ENCODE measurements at places on chromosomes 13 and 19.

DNA sequence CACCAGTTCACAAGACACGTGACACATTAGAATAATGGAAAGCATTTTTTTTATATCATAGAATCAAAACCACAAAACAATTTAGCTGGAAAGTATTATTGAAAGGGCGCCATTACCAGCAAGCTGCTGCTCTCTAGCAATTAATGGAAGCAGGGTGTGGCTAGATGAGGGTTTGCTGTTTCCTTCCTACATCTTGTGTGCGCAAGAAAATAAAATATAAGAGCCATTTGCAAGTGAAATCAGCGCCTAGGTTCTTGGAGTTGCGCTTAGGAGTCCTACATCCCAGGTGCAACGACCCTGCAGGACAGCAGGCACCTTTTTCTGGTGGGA is 140.9 kb downstream of the ZNF536 start:
- peak; percentile 47 for DNase-seq

- DNase-seq = no peak
These were observed 82.7 kb downstream of the ATP11A start for GRCh38 chr13:112772539-112772909.

- DNase-seq = no peak
These were observed 211.7 kb downstream of the LIG4 start for GRCh38 chr13:108003626-108004025.

GRCh38 chr13:44396701-44397580 is 23.3 kb downstream of the SERP2 start:
- DNase-seq = no peak

GRCh38 chr19:57068311-57068710 is 51.5 kb upstream of the USP29 start:
- no peak for DNase-seq

GRCh38 chr13:112106478-112107141 is 39.7 kb downstream of the SOX1 start:
- no peak for DNase-seq

GRCh38 chr13:64758521-64759244 is 2471.5 kb downstream of the PCDH9 start:
- DNase-seq = no peak

DNA sequence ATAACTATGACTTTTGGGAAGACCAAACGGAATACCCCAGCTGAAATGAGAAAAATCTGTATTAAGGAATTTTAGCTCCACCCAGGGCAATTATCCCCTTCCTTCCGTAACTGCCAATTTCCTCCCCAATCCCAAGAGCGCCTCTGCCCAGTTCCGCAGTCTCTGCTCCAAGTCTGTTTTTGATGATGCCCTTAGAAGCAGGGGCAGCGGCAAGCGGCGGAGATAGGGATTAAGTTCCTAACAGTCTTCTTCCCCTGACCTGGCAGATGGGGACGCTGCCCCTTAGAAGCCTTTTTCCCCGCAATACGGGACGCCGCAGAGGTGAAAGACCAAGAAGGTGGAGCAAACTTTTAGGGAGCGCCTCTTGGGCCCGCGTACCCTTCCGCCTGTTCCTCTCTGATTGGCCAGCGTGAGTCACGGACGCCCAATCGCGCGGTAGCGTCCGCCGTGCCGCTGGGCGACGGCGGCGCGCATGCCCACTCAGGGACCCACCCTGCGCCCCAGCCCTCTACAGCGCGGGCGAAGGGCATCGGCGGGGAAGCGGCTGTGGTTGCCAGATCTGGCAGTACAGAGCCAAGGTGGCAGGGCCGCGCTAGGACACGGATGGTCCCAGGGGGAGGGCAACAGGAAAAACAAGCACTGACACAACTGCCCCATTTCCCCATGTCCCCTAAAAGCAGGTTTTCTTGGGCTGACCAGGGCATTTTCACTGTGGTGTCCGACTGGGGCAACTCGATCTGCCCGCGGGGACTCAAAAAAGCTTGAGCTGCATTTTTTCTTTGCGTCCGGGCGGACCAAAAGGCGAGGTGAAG is 843 bp upstream of the TDRD3 start:
- DNase-seq = peak; percentile 70

GRCh38 chr13:79531542-79532254 is 50.7 kb downstream of the NDFIP2 start:
- no peak for DNase-seq

DNA sequence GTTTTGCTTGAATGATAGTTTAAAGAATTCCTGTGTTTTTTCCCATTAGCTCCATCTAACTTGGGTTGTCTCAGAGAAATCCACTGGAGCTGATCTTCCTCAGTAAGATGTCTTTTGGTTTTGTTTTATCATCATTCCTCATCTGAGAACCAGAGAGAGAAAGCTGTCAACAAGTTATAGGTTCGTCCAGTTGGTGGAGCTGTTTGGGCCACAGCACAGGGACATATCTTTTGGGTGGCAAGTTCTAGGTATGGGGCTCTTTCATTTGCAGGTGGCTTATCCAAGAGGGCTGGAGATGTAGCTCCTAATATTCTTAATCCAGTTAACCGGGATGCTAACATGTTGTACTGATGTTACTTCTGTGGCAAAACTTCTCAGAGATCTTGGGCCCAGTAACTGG is 174.2 kb downstream of the KCNRG start:
- DNase-seq = no peak

- no peak for DNase-seq
These were observed 23.3 kb upstream of the C13orf46 start for GRCh38 chr13:113996912-113997745.

- DNase-seq = no peak
These were observed 2.0 kb downstream of the PTH2 start for GRCh38 chr19:49421039-49421877.

DNA sequence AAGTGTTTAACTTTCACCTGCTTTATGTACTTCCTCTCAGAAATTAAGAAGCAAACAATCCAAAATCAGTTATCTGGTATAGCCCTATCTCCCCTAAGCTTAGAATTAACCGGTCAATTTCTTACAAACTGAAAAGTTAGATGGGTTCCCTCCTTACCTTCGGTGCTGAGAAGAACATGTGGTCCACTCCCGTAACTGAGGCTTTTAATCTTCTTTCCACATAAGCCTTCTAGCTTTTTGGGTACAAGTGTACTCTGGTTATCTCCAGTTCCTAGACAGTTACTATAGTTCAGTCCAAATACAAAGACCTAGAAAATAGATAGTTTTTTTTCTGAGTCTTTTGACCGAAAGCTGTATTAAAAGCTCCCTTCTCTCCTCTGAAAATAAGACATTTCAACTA is 18.9 kb downstream of the RCBTB1 start:
- no peak for DNase-seq

GRCh38 chr19:23558541-23558940 is 128.5 kb downstream of the ZNF675 start:
- no peak for DNase-seq

DNA sequence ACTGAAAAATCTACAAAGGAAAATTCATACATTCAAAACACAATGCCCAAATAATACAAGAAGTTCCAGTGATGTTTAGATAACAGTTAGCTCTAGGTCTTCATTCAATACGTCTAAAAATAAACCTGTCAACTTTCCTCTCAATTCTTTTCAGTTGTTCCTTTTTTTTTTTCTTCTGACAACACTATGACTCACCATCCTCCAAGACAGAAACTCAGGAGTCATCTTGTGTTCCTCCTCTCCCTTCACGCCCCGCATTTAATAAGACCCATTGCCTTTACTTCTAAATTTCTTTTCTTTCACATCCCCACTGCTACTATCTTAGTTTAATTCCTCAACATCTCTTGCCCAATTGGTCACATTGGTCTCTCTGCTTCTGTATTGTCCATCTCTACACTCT is 759.9 kb downstream of the GPC5 start:
- DNase-seq = no peak

- DNase-seq = no peak
These were observed 21.3 kb upstream of the SLC7A9 start for GRCh38 chr19:32890841-32891240.

GRCh38 chr19:17394891-17395415 is 957 bp upstream of the CCDC194 start:
- no peak for DNase-seq

- DNase-seq = no peak
These were observed 2.1 kb upstream of the CIRBP start for GRCh38 chr19:1266916-1267476.

DNA sequence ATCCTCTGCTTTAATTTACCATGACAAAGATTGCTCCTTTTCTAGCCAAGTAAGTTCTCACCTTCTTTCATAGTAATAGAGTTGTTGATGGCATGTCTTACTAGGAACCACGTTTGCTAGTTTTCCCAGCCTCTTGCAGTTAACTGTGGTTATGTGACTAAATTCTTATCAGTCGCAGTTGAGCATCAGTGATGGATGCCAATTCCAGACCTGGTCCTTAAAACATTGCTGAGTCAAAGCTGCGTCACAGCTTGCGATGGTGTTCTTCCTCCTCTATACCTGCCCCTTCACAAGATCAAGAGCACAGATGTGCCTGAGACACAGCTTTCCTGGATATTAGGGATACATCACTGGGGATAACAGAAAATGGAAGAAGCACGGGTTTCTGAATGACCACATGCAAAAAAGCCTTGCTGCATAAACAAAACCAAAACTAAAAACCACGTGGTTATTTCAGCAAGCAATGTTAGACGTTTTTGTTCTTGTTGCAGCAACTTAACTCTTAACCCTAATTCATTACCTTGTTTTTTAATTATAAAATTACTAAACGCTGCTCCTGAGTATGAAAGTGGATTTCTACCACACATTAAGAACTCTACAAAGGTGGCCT is 97.6 kb upstream of the DACH1 start:
- no peak for DNase-seq

DNA sequence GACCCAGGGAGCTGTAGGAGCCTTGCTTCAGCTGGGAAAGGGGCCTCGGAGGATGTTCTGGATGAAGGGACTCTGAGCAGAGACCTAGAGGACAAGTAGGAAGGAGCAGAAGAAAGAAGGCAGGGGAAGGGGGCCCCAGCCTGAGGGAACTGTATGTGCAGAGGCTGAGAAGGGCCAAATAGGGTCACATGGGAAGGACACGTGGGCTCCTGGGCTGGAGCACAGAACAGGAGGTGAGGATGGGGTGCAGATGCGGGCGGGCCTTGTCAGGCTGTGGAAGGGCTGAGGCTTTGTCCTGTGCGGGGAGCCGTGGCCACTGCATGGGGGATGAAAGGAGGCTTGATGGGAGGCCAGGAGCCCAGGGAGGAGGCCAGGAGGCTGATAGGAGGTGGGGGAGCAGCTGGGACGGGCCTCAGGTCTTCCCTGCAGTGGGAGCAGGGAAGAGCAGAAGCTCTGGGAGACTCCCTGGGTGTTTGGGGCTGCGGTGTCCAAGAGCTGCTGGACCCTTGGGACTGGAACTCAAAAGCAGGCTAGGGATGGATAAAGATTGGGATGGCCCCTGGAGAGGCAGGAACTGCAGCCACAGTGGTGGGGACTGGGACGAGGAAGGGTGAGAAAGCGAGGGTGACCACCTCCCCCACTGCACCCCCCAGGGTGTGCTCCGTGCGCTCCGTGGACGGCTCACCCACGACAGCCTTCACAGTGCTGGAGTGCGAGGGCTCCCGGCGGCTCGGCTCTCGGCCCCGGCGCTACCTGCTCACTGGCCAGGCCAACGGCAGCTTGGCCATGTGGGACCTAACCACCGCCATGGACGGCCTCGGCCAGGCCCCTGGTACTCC is 11.4 kb upstream of the LTBP4 start:
- DNase-seq = no peak

GRCh38 chr19:5530701-5531100 is 37.1 kb downstream of the TINCR start:
- DNase-seq = no peak

- peak; percentile 69 for DNase-seq
These were observed 372 bp upstream of the ZNF699 start for GRCh38 chr19:9309974-9310446.

GRCh38 chr19:42286349-42287016 is 15.4 kb upstream of the PRR19 start:
- DNase-seq = no peak

GRCh38 chr19:30935146-30935545 is 414.1 kb downstream of the TSHZ3 start:
- DNase-seq = no peak

- peak; percentile 71 for DNase-seq
These were observed 350 bp upstream of the USP12 start for GRCh38 chr13:27171827-27172494.

DNA sequence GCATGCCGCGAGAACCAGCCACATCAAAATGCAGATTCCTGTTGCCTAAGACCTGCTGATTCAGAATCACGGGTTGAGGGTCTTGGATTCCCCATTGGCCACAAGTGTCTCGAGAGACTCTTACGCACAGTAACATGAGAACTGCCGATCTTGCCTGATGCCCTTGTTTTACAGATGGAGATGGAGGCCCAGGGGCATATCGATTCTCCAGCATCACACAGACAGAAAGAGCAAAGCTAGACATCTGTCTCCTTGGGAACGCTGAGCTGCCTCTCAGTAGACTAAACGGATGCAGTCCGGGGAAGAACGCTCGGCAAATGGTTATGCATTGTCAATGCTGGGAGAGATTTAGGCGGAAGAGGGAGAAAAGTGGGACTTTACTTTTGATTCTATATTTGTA is 5.4 kb downstream of the NLRP12 start:
- DNase-seq = no peak

- DNase-seq = no peak
These were observed 17.5 kb upstream of the CAMSAP3 start for GRCh38 chr19:7578127-7578526.

GRCh38 chr13:25807562-25807961 is 244.3 kb downstream of the SHISA2 start:
- DNase-seq = no peak

- DNase-seq = no peak
These were observed 9.7 kb upstream of the PTBP1 start for GRCh38 chr19:787536-787935.

DNA sequence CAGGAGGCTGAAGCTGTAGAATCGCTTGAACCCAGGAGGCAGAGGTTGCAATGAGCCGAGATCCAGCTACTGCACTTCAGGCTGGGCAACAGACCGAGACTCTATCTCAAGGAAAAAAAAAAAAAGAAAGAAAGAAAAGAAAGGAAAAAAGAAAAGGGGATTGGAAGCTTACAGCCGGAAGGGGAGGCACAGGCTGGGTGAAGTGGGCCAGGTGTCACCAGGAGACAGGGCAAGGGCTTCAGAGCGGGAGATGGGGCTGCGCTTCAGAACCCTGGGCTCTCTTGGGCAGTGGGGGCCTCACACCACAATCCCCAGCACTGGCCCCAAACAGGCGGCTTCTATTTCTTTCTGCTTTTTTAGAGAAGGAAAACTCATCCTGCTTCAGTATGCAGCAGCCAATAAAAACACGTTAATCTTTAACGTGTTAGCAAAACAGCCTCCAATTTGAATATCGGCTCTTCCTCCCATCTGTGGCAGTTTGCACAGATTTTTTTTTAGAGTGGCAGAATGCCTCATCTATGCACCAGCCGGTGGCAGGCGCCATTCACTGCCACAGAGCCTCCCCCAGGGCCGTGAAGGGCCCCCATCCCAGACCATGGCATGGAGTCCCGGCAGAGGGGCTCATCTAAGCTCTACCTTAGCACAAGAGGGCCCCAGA is 46.6 kb upstream of the C19orf12 start:
- DNase-seq = no peak
